ENCODE measurements at places on chromosomes 13 and 19.

GRCh38 chr19:28314756-28315155 lies 898.2 kb downstream of the UQCRFS1 start:
- DNase-seq: no peak

- DNase-seq: no peak
Measured at GRCh38 chr13:41622432-41623429, 165.4 kb downstream of the RGCC start.

- DNase-seq: no peak
Measured at GRCh38 chr13:73428137-73428536, 369.3 kb downstream of the KLF5 start.

- DNase-seq: no peak
Measured at GRCh38 chr19:4488496-4488895, 16.4 kb downstream of the HDGFL2 start.

- no peak for DNase-seq
Measured at GRCh38 chr13:110376120-110376519, 69.0 kb downstream of the COL4A2 start.

GRCh38 chr13:26025771-26026170 lies 26.0 kb downstream of the SHISA2 start:
- no peak for DNase-seq

DNA sequence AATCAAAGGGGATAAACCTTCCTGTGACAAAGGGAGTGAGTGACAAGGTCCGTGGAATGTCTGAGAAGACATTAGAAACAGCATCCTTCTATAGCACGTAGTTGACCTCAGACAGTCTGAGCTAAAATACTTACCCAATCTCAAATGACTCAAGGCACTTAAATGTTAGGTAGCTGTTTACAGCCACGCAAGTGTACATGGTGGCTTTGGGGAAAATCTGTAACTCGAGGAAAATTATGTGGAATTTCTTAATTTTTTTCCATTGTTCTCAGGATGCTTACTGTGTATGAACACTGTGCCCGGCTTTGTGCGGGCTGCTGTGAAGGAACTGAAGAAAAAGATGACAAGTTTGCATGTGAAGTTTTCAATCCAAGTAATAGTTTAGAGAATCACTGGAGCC lies 5.2 kb downstream of the LGALS13 start:
- no peak for DNase-seq

Data from activated T-helper 9 cell treated with anti-CD3 and anti-CD28 coated beads, Interleukin-2, amount 50 U/mL, for 16 hours (primary cell).